Natural killer cell treated with Interleukin-12 subunit alpha and Interleukin-12 subunit beta and Interleukin-15 and Interleukin-18, amount 100 ng/mL, for 72 hours (primary cell): ENCODE measurements at places on chromosomes 5 and 9. TPM values are rescaled to one million over a fixed set of nuclear protein-coding genes. Genes with fewer than 3 reads are reported as not detected.

- no peak for DNase-seq
Measured at GRCh38 chr9:15086778-15087324, 176.6 kb upstream of the FREM1 start.

DNA sequence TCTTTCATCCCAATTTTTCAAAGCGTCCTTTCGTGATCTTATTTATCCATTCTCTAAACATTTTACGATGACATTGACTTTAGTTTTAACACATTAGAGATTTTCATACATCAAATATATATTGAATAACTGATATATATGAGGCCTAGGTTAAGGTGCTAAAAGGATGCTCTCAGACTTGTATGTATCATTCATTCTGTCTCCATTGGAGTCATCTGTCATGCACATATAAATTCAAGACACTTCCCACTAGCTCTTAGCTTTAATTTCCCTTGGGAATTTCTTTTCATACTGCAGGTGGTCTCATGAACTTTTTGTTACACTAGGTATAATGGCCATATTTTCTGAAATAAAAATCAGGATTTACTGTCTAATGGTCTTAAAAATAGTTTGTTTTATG is 635.8 kb upstream of the C9orf72 start:
- DNase-seq = no peak

DNA sequence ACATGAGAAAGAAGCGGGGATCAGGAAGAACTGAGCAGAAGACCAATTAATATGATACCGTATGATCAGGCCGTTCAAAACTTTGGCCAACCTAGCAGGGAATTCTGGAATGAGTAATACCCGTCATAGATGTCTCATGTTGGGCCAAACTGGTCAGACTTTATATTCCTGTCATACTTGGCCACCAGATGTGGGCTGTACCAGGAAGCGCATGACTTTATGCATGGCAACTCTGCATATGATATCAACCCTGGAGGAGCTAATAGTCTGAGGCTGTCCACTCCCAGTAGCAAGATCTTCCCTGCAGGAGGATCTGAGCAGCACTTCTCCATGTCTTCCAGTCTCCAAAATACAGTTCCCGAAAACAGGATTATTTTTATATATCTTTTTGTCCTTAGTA is 68.5 kb upstream of the NAA35 start:
- no peak for DNase-seq

DNA sequence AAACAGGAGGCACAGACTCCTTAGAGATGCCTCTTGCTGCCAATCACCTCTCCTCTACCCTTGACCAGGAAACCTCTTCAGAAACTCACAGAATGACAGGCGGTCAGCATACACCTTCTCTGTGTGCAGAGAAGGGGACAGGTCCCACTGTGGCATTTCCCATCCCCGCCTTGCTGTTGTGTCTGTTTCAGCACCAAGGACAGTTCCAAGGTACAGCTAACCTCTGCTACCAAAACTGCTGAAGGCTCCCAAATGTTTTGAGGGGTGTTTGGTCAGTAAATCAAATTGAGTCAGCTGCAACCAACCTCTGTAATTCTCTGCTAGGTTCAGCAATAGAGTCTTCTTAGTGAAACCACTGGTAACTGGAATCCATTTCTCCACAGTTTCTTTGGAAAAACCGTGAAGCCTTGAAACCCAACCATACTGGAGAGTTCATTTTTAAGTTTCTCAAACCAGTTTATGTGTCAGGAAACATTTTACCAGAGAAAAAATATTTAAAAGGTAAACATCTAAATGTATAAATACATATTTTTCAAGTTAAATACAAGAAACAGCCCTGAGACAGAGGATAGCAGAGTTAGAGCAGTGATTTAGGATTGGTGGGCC is 122.0 kb downstream of the DRD1 start:
- no peak for DNase-seq

GRCh38 chr5:153618307-153618706 is 127.8 kb downstream of the GRIA1 start:
- no peak for DNase-seq

DNA sequence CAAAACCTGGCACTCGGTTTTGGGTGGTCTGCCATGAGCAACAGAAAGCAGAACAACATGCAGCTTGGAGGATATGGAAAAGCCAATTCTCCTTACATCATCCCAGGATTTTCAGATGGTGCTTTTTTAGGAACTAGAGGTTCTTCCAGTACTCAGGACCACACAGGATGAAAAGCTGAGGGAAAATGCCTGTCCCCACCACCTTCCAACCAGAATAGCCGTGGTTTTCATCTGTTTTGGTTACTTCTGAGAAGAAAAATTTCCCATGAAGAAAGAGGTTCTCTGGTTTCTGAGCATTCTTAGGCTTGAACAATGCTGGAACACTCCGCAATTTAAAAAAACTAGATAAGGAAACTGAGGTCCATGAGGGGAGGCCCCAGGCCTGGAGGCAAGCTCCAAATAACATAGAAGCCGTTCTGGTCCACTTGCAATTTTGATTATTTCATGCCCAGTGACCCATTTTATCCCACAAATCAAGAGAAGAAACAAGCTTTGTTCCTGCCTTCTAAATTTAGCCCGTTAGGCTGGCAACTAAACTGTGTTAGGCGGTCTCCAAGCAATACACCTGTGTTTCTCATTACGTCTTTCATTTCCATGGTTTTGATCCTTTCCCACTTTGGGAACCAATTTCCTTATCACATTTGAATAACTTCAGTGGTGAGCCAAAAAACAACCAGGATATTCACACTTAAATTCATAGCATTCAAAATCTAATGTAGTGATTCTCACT is 79.2 kb upstream of the SPIN1 start:
- no peak for DNase-seq

DNA sequence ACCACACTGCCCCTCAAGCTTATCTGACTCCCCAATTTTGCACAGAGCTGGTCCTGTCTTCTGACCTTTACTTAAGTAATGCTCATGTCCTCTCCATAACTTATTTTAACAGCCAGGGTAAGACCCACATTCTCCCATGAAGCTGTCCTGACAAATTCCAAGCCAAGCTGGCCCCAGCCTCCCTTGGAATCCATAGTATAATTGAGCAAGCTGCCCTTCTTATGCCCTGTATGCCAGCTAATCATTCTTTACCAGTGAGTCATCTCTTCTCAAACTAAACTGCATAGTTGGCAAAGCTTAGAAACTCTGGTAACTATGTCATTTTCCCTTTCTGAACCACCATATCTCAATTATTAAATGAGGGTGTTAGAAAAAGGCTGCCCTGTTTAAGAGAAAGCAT is 92.4 kb downstream of the NFIB start:
- DNase-seq = no peak

The HTR4 gene
- total RNA-seq = not detected

The HINT1 gene
- 287 TPM for total RNA-seq

The POLR3G gene
- 29.3 TPM for total RNA-seq

The GRIA1 gene
- total RNA-seq = not detected
